Progenitor cell of endocrine pancreas (in vitro differentiated cells): ENCODE measurements at places on chromosomes 5 and 9. TPM values are rescaled to one million over a fixed set of nuclear protein-coding genes. Genes with fewer than 3 reads are reported as not detected.

GRCh38 chr9:28024676-28025075 lies 451.4 kb upstream of the C9orf72 start:
- no peak for DNase-seq

GRCh38 chr5:164358531-164359259 lies 853.3 kb downstream of the MAT2B start:
- DNase-seq, result no peak

GRCh38 chr9:78470216-78470615 lies 173.3 kb downstream of the PSAT1 start:
- DNase-seq, result no peak

The PALM2AKAP2 gene
- total RNA-seq, result 0.51 and 0.74 TPM in 2 replicates

DNA sequence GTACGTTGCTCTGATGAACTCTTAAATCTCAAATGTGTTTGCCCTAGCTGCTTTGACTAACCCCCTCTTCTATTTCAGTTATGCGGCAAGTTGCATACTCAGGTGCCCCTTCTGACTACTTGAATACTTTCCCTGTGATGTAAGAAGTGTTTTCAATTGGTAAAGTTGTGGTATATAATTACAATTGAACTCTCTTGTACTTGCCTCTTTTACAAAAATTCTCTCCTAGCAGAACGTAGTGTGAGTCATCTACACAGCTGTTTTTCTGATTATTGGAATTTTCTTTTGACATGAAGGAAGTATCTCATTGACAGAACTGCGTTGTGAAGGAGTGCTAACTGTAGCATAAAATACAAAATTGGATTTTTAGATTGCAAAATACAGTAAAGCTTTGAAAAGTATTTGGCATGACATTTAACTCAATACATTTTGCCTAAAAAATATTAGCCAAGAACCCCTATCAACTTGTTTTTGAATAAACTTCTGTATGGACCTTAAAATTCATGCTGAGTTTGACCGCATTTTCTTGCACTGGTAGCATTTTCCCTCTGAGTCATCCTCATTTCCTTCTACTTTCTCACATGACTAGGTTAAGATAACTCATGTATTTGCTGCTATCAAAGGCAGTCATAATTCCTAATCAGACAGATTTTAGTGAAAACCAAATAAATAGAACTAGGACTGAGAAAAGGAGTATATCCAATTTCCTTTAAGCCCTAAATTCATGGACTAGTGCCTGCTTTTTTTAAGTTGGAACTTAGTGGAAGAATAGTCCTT lies 6.3 kb downstream of the CRHBP start:
- DNase-seq, result no peak
